ENCODE measurements at places on chromosomes 11 and 22. TPM values are rescaled to one million over a fixed set of nuclear protein-coding genes. Genes with fewer than 3 reads are reported as not detected.

Gene SMIM35
- total RNA-seq, result not detected

Gene GCAT
- 27.6 TPM for total RNA-seq

Gene TMEM126A
- total RNA-seq, result 50.5 TPM

Gene C1QTNF5
- total RNA-seq, result 29.8 TPM

Gene GRIK4
- 0.15 TPM for total RNA-seq

Gene CHEK2
- 26.0 TPM for total RNA-seq

Gene ACR
- not detected for total RNA-seq

Gene MCAM
- total RNA-seq, result 2.3 TPM
